ENCODE measurements at places on chromosomes 11 and 22.

- no peak for DNase-seq
These were observed 60.4 kb downstream of the SFI1 start for GRCh38 chr22:31556627-31557203.

GRCh38 chr22:49532869-49533802 lies 294.5 kb downstream of the BRD1 start:
- DNase-seq = no peak

GRCh38 chr11:31521497-31522150 lies 12.1 kb downstream of the ELP4 start:
- no peak for DNase-seq

GRCh38 chr22:47174671-47175112 lies 412.2 kb downstream of the TBC1D22A start:
- no peak for DNase-seq

- DNase-seq = no peak
These were observed 2.8 kb upstream of the OAF start for GRCh38 chr11:120208001-120208441.

DNA sequence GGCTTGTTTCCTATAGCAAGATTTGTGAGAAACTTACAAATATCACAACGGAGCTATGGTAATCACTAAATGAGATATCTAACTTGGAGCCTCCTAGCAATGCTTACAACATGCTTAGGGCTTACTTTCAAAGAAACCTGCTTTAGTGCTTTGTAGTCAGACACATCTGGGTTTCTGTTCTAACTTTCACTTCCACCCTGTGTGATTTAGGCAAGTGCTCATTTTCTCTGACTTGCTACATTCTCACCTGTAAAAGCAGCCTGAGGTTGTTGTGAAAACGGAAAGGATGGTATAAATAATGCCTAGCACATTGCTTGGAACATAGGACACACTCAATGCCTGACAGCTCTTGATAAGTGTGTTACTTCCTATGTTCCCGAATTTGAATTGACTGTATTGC lies 45.6 kb downstream of the LRRC4C start:
- DNase-seq = no peak

DNA sequence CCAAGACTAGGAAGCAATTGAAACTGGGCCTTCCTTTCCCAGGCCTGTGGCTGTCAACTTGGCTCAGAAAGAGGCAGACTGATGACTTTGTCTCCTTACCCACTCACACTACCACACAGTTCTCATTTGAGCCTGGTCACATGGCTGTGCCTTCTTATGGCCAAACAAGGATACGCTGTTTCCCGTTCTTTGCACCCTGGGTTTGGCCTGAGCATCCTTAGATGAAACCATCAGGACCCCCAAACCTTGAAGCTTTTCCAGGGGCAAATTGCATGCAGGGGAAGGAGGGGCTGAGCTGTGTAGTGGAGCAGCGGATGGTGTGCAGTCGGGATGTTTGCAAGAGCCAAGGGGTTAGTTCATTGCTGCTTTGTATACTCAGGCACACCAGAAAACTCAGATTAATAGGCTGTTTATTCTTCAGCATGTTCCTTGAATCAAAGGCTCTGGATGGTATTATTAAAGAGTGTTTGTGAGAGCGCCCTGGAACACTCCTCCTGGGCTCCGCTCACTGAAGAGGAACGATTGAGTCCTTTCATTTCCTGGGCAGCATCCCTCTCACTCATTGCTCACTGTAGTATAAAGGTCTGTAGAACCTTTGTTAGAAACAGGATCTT lies 69.8 kb downstream of the ARFGAP2 start:
- DNase-seq = no peak

- no peak for DNase-seq
These were observed 30.6 kb downstream of the GLB1L2 start for GRCh38 chr11:134362192-134362901.

DNA sequence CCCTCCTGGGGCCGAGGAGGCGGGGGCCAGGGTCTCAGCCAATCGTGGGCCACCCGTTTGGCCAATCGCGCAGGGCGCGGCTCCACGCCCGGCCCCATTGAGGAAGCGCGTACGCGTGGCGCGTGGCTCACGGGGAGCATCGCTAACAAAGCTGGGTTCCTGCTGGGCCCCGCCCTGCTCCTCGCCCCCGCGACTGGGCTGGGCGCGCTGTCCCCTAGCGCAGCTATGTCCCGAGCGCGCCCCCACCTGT lies 614 bp upstream of the ASCL2 start:
- no peak for DNase-seq

GRCh38 chr11:128956401-128957201 lies 13.9 kb upstream of the TP53AIP1 start:
- no peak for DNase-seq

DNA sequence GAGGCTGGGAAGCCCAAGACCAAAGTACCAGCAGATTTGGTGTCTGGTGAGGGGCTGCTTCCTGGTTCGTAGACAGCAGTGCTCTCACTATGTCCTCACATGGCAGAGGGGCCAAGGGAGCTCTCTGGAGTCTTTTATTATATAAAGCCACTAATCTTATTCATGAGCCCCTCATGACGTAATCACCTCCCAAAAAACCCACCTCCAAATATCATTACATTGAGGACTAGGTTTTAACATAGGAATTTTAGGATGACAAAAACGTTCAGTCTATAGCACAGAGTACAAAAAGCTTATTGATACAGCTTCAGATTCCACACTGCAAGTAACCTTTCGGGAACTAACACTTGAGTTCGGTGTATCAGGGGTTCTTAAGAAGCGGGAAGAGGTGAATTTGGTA lies 4.1 kb upstream of the MS4A18 start:
- DNase-seq = no peak

- DNase-seq = no peak
These were observed 17.8 kb upstream of the OAF start for GRCh38 chr11:120192831-120193625.

GRCh38 chr11:59415111-59415510 lies 11.1 kb downstream of the OR5A2 start:
- DNase-seq = no peak

GRCh38 chr11:45653277-45653676 lies 12.1 kb downstream of the CHST1 start:
- no peak for DNase-seq

GRCh38 chr11:117814766-117815261 lies 9.7 kb downstream of the FXYD2 start:
- DNase-seq = peak; percentile 70

DNA sequence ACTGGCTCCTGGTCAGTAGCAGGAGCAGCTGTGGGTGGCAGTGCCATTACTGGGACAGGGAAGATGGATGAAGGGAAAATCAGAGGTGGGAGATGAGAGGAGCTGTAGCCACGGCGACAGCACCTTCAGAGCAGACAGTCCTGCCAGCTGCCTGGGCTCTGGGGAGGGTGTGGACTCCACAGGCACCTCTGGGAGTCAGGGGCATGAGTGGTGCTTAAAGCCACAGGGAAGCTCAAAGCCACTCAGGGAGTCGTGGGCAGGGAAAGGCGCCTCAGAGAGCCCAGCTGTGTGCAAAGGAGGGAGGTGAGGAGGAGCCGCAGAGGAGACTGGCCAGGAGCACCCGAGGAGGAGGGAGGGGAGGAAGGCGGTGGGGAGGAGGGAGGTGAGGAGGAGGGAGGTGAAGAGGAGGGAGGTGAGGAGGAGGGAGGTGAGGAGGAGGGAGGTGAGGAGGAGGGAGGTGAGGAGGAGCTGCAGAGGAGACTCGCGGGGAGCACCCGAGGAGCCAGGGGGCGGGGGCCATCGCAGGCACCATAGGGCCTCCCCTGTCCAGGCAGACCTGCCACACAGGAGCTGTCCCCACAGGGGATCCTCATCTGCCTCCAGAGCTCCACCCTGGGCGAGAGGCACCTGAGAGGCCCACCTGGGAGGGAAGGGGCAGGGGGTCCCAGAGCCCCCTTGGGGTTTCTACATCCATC lies 977.6 kb downstream of the BRD1 start:
- DNase-seq = no peak

DNA sequence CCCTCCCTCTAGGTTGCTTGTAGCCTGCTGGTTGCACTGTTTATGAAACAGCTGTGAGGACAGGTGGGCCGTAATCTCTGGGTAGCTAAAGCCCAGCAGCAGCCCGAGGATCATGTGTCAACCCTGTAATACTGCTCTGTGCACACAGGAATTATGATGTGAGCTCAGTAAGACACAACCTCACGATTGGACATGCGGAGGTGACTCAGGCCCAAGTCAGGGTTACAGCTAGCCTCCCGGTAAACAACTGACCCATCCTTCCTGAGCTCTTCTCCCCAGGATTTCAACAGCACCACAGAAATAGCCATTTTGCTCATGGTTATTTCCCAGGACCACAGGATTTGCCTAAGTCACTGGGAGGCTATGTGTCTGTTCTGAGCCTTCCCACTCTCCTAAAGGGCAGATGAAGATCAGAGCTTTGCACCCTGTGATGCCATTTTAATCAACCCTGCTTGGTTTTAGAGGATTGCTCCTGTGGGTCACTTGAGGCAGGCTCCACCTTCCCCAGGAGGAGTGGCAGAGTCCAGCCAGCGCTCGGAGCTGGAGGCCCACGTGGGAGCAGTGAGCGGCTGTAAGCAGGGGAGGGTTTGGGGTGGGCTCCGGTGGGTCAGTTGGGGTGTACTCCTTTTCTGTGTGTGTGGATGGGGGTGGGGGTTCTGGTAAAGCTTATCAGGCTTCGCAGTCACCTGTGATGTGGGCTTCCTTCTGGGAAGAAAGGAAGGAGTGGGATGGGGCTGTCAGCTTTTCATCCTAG lies at the start of gene AMPD3:
Gene AMPD3 (plus strand): TSS at position 387 of the 754 bp plus-strand sequence. CDS start 6,256 bp downstream, outside the sequence.
- no peak for DNase-seq

DNA sequence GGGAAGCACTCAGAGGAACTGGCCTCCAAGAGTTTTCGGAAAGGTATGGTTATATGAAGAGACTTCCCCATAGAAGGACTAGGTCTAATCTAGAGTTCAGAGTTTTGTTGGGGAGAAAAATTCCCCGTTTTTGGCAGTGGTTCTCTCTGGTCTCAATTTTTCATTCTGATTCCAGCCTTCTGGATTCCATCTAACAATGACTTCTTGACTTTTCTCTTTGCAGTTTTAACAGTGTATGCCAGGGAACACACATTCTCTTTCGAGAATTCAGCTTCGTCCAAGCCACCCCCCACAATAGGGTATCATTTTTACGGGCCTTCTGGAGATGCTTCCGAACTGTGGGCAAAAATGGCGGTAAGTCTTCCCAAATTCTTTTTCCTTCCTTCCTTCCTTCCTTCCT lies 115.6 kb downstream of the CSTPP1 start:
- DNase-seq = no peak

DNA sequence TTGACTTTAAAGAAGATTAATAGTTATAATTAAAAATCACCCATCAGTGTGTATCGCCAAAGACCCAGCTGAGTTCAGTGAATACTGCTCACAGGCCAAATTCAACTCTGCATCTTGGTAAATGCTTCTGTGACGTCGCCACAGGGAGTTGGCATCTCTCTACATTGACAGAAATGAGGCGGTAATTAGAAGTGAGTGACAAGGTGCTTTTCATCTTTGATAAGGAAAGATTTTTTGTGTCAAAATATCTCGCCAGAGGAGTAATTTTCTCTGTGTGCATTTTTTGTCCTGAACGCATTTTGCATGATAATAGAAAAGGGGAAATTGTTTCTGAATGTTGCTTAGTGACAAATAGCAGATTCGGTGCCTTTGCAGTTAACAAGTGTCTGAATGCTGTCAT lies 345.8 kb downstream of the CNTN5 start:
- DNase-seq = no peak

DNA sequence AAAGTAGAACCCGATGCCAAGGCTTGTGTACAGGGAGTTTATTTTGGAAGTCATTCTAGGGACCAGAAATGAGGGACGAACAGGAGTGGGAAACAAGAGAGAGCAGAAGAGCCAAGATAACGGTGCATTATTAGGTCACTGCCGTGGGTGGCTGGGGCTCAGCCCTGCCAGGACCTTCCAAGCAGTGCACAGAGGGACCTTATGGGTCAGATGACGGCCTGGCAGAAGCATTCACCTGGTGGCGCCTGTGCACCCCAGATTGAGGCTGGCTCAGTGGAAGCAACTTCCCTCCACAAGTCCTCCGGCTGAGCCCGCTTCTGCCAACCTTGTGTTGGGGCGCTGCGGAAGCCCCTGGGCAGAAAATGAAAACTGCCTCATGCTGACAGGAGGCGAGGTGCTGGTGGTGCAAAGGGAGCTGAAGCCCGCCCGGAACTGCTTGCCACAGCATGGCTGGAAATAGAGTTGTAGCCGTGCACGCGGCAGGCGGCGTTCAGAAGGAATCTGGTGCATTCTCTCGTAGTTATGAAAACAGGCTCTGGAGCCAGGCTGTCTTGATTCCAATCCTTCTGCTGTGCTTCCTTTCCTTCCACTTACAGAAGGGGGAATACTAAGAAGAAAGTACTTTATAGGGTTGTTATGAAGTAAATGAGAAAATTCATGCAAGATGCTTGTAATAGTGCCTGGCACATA lies 22.2 kb upstream of the TP53I11 start:
- no peak for DNase-seq

DNA sequence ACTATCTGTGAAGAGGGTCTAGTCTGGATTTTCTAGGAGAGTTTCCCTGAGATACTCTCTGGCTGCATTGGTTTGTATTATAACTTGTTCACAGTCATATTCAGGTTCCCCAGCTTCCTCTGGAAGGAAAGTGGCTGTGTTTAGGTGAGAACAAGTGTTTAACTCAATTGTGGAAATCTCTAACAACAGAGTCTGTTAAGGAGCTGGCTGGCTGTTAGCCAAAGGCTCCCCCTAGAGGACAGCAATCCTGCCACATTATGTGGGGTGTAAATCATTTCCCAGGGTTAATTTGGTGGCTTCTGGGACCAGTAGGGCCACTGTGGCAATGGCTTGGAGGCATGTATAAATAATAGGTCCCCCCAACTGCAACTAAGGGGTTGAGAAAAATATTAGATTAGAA lies 18.4 kb downstream of the MS4A6E start:
- DNase-seq = no peak

DNA sequence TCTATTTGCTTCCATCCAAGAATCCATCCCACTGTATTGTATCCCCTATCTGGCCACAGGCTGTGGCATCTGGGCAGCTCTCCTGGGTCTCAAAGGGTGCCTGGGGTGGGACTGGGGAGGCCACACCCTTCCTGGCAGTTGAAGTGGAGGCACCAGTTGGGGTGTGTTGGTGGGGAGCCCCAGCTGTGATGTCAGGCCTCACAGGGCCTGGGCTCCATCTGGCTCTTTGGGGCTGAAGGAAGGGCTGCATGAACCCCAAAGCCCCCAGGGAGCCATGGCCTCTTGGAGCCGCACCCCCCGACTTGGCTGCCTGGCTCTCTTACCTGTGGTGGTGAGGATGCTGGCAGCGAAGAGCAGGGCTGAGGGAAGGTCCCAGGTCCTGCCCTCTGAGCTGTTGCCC lies 469 bp downstream of the KCNK7 start:
- no peak for DNase-seq
